ENCODE measurements at places on chromosomes 12 and 14.

DNA sequence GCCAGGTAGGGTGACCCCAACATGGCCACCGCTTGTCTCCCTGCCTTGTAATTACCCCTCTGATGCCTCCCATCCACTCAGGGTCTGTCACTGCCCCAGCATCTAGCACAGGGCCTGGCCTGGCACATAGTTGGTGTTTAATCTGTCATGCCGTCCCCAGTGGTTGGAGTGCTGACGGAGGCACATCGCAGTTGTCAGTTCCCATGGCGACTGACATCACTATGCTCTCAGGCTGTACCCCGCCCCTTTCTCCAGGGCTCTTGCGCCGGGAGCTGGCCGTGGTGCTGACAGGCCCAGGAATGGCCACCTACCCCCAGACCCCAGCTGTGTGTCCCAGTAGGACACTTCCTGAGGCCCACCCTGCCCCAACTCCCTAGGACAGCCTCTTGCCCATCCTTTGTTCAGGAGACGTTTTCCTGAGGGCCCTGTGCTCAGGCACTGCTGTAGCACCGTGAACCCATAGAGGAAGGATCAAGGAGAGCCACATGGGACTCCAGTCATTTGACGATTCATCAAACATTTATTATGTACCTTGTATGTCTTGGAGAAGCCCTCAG is 23.0 kb downstream of the FAM222A start:
- no peak for DNase-seq

DNA sequence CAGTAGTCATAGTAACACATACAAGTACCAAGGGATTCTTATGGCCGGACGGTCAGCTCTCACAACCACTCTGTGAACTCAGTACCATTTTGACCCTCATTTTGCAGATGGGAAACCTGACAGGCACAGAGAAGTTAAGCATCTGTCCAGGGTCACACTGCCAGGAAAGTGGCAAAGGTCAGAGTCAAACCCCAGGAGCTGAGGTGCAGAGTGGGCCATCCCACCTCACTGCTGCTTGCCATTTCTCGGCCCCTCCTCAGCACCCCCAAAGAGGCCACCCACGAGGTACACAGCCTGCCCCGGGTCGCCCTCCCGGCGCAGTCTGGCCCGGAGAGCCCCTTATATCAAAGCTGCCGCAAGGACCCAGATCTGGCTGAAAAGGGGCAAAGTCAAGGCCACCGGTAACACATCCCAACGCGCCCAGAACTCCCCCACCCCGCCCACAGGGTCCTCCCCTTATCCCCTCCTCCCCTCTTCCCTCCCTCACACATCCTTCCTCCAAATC is 1.7 kb downstream of the NCOR2 start:
- no peak for DNase-seq

DNA sequence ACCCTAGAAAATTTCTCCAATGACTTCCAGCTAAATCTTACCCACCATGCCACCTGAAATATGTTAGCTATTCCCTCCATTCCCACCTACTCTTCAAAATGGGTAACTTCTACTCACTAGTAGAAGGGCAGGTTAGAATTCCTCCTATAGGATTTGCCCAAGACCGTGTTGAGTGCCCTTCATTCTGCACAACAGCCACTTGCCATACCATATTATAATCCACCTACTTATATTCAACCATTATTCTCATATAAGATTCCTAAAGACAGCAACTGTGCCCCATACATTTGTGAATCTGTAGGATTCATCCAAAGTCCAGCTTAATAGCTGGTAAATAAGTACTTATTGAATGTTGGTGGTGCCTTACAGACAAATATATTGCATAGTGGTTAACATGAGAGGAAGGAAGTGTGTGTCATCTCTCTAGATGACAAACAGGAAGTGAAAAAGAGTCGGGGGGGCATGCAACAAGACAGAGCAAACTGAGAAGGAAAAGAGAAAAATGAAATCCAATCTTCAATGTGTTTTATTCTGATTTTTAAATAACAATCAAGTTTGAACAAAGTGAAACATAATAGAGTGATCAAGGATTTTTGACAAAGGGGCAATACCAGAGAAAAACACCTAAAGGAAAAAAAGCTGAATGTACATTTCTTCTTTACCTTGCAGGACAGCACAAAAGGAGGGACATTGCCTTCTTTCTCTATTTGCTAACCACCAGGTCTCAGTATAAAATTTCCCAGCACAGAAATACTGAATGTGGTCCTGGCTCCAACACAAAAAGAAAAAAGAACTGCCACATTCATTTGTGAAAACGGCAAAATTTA is 389.3 kb upstream of the USP15 start:
- DNase-seq = no peak

DNA sequence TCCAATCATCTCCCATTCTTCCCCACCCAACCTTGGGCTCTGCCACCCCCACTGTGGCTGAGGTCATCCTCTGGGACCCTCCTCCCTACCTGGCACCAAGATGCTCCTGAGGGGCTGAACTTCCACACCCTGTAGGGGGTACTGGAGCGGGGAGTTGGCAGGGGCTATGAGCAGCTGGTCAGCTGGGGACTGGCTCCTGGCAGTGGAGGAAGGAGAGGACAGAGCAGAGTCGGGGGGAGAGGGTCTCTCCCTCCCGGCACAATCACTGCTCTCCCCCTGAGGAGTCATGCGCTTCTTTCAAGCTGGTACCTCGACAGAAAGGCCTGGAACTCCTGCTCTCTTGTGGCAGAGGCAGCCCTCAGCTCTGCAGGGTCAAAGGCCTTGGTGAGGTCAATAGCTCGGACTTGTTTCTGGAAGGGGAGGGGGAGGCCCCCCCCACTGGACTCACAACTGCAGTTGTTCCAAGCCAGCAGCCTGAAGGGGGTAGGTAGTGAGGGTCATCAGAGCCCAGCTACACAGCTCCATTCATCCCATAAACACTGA is 2.0 kb downstream of the B4GALNT1 start:
- no peak for DNase-seq

GRCh38 chr14:74636424-74637177 is 24.6 kb upstream of the LTBP2 start:
- no peak for DNase-seq

DNA sequence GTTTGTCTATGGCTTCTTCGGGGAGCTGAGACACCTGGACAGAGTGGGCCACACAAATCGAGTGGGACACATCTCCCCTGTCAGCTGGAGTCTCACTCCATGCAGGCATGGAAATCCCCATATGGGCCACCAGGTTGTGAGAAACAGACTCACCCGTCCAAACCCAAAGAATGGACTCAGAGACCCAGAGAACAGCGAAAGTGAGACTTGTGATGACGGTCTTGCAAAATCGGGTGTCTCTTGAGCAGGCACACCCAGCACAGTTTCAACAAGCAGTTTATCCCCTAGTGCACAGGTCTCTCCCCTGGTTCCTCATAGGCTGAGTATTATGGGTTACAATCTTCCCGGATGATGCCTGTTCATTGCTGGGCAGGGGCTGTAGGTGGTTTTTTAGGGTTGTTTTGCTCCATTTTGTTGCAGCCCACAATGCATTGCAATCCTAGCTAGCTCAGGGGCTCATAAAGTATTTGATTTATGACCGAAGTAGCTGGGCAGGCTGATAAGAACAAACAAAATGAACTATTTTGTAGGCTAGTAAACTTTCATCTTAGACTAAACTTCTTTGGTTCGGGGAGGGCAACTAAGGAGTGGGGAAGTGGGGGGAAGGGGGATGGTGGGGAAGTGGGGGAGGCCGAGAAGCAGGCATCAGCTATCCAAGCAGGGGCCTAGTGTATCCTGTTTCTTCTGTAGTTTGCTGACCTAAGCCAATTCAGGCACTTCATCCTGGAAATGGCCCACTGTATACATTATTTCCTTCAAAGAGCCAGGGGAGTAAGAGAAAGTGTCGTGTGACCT is 45.3 kb downstream of the IQSEC3 start:
- no peak for DNase-seq

DNA sequence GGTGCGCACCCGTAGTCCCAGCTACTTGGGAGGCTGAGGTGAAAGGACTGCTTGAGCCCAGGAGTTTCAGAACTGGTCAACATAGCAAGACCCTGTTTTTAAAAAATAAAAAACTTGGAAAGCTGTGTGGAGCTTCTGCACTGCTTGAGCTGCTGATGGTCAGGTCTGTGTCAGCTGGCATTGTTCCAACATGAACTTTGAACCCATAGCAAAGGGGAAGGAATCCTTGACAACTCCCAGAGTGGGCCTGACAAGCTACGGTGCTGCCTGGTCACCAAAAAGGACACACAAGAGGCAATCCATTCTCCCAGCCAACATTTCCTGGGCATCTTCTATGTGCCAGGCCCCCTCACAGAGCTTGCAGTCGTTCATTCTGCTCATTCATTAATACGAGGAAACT is 16.4 kb upstream of the LTBP2 start:
- DNase-seq = no peak

GRCh38 chr14:104895786-104896661 is 28.7 kb upstream of the PLD4 start:
- no peak for DNase-seq

DNA sequence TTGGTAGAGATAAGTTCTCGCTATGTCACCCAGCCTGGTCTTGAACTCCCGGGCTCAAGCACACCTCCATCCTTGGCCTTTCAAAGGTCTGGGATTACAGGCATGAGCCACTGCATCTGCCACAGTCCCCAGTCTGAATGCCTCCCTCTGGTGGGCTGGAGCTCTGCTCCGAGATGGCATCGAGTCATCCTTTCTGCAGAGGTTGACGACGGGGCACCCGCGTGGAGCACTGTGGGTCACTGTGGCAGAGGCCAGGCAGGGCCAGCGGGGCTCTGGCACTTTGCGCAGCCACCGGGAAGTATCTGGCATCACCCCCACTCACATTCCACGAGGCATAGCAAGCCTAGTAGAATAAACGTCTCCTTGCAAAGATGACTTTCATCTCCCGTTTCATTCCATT is 163.3 kb upstream of the DIO3 start:
- DNase-seq = no peak

DNA sequence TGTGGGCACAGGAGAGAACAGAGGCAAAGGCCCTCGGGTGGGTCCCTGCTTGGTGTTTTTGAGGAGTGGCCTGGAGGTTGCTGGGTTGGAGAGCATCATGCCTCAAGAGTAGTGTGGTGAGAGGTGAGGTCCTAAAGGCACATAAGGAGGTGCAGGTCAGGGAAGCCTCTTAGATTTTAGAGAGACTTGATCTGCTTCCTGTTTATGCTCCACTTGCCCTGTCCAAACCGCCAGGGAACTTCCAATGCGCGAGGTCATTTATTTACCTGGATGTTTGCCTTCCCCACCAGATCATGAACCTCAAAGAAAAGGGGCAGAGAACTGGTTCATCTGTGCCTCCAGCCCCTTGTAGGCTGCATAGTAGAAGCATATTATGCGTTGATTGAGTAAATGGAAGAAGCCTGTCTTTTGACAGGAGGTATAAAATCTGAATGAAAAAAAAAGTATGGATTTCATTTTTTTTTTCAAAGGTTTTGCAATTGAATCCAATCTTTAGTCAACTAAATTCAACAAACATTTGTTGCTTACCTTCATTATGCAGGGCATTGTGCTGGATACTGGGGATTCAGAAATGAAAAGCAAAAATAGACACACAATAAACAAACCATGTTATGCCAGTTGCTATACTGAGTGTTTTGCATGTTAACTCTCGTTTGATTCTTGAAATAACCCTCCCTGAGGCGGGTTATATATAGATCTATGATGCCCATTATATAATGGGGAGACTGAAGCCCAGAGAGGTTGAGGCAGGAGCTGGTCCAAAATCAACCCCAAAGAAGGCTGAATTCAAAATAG is 485.2 kb downstream of the VRK1 start:
- no peak for DNase-seq

GRCh38 chr12:104495786-104496185 is 39.0 kb downstream of the CHST11 start:
- DNase-seq = no peak

DNA sequence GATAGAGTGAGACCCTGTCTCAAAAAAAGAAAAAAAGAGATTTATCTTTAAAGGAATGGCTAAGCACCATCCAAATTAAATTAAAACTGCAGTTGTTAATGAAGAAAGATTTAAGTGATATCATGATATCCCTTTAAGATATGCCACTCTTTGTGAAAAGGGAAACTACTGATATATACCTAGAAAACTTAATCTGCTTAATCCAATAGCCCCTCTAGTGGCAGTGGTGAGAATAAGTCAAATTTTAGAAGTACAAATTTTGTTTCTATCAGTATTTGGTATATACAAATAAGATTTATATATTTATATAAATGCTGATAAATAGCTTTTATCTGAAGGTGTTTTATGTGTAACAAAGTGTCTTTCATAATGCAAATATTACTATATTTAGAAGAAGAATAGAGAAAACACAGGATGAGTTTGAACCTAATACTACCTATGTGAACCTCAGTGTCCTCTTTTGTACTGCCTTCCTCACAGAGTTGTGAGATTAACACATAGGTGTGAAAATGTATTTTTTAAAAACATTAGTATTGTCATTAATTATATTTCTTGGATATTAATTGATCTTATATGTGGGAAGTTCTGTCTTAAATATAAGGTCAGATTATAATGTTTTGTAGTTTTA is 51.4 kb upstream of the GARIN2 start:
- DNase-seq = no peak

GRCh38 chr12:108151533-108152169 is 22.6 kb downstream of the WSCD2 start:
- no peak for DNase-seq

DNA sequence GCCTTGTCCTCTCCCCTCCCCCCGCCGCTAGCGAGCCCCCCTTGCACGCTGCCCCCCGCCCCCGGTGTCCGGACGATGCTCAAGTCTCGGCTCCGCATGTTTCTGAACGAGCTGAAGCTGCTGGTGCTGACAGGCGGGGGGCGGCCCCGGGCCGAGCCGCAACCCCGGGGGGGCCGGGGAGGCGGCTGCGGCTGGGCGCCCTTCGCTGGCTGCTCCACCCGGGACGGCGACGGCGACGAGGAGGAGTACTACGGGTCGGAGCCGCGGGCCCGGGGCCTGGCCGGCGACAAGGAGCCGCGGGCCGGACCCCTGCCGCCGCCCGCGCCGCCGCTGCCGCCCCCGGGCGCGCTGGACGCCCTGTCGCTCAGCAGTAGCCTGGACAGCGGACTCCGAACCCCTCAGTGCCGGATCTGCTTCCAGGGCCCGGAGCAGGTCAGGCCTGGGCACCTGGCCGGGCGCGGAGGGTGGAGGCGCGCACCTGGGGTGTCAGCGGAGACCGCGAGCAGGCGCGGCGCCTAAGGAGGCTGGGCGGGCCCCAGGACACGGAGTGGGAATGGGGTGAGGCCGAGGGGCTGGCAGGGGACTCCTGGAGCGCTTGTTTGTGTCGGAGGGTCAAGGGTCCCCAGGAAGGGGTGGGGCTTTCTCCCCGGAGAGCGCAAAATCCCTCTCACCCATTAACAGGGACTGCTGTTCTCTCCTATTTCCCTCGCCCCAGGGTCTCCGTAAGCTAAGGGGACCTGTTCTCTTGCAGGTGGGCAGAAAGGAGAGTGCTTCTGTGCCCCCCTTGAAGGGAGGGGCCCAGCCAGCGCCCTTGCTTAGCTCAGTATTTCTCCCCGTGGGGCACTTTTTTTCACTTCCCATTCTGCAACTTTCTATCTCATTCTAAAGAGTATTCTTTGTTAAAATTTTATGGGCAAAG is 810 bp downstream of the MARCHF9 start:
- DNase-seq = no peak

All from GM04503 (cell line).